SW 1271 (cell line): ENCODE measurements at places on chromosomes 3 and 15.

- DNase-seq = no peak
These were observed 93.9 kb downstream of the IQSEC1 start for GRCh38 chr3:12979151-12979946.

DNA sequence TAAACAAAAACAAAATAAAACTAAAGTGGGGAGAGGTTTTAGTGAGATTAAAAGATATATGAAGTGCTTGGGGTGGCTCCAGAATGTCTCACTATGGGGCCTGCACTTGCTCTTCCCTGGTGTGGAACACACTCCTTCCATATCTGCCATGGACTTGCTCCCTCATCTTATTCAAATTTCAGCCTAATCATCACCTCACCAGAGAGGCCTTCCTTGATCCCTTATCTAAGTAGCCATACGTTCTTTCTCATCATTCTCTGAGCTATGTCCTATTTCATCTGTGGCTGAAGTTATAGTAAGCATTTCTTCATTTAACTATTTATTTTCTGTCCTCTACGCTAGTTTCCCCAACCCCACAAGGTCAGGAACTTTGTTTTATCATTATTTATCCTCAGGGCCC lies 511.7 kb downstream of the NTRK3 start:
- DNase-seq = no peak

- DNase-seq = no peak
These were observed 85.7 kb downstream of the GHSR start for GRCh38 chr3:172362583-172362982.

GRCh38 chr15:57382969-57383368 lies 6.7 kb downstream of the CGNL1 start:
- DNase-seq = no peak

DNA sequence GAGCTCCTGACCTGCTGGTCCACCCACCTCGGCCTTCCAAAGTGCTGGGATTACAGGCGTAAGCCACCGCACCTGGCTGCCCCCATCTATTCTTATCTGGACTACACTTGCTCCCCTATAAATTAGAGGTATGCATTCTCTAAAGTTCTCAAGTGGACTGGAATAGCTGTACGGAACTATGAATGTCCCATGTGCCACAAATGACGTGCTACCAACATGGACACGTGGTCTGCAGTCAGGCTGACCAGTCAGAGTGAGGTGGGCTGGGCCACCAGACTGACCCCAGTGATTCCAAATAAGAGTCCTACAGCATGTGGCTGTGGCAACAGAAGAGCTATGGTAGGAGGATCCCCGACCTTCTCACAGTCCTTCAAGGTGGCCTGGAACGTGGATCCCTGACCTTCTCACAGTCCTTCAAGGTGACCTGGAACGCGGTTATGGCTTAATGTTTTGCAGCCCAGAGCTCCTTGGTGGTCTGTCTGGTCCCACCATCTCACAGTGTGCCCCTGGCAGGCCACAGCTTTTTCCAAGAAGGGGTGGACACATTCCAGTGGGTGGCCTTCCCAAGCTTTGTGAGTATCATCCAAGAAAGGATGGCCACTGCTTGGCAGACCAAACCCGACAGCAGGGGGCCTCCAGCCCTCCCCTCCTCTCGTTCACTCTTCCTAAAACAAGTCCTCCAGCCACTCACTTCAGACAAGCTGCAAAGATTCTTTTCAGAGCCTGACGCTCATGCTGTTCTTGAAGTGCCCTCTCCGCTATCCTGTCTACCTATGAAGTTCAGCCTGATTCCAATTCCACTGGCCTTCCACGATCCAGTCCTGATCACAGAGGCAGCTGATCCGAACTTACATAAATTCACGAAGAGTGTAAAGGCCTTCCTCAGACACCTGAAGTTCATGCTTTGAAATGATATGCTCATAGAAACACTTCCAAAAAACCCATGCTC lies 4.4 kb downstream of the ADAMTS17 start:
- DNase-seq = no peak

GRCh38 chr15:100118546-100118945 lies 223.2 kb downstream of the ADAMTS17 start:
- DNase-seq = no peak

DNA sequence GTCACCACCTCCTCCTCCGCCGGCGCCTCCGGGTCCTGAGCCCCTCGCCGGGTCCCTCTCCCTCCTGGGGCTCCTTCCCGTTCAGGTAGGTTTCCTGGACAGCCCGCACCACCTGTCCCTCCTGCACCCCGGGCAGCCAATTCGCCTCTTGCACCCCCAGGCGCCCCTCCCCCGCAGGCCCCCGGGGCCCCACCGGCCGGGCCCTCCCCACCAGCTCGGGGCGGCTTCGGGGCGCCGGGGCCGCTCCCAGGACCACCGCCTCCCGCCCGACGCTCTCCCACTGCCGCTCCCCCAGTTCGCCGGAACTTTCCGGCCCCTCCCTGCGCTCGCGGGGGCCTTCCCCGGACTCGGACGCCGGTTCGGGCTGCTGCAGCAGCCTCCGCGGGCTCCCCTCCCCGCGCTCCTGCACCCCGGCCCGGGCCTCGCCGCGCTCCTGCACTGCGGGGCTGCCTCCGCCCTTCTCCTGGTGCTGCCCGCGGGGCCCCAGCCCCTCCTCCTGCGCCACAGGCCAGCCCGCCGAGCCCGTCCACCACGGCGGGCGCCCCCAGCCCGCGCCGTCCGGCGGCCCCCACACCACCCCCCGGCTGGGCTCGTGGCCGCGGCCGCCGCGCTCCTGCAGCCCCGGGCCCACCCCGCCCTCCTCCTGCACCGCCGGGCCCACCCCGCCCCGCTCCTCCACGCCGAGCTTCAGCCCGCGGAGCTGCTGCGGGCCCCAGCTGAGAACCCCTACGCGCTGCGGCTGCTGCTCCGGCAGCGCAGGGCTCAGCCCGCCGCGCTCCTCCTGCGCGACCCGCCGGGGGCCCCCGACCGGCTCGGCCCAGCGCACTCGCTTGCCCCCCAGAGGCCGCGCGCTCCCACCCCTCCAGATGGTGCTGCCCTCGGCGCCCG lies 587 bp upstream of the TNK2 start:
- DNase-seq = no peak
